ENCODE measurements at places on chromosomes 6 and 20.

GRCh38 chr6:15901141-15902115 lies 227.5 kb upstream of the MYLIP start:
- no peak overlapping the region for H3K27ac ChIP-seq
- peak; percentile 26 for DNase-seq
- H3K27me3 ChIP-seq = no peaks in the 10 kb centered on the region
- H3K36me3 ChIP-seq = no peaks in the 10 kb centered on the region
- peak overlapping the region; percentile 34 for H3K4me3 ChIP-seq

DNA sequence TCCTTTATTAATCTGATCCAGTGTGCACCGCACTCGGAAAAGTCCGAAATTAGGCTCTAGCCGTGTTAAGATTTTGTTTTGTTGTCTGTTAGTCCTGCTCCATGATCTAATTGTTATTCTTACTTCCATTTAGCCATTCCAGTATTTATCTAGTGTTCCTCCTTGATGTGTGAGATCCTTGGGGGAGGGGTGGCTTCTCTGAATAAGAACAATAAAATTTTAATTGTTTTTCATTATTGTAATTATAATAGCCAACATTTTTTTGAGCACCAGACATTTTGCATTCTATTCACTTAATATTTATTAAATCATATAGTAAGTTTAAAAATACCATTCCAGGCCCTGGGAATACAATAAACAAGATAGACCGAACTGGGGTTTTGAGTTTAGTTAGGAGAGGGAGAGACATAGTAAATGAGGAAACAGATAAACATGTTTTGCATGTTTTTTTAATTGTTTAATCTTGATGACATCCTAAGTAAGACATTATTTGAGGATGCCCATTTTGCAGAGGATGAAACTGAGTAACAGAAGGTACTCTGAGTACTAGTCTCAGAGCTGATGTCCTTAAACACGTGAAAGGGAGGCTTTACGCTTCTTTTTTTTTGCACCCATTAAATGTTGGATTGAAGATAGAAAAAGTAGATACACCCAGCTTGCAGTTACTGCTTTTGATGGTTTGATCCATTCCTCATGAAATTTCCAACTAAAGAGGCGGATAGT lies 1.2 kb downstream of the CBFA2T2 start:
- H3K27me3 ChIP-seq = no peaks in the 10 kb centered on the region
- DNase-seq = peak; percentile 16
- peak overlapping the region; percentile 76 for H3K4me3 ChIP-seq

DNA sequence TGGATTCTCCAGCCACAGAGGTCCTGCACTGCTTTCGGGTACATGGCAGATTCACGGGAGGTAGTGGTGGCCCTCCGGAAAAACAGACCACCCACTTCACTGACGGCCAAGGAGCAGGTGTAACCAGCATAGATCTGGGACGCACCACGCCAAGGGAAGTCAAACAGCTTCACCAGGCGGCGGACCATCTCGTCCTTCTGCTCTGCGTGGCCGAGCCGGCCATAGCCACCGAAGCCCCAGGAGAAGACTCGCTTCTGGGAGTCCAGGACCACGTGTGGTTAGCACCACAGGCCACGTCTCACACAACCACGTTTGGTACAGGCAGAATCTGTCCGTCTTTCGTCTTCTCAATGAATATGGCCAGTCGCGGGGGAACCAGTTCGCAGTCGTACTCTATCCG lies 184.8 kb upstream of the COL21A1 start:
- no peaks in the 10 kb centered on the region for H3K36me3 ChIP-seq
- no peak overlapping the region for H3K27ac ChIP-seq
- H3K27me3 ChIP-seq = no peaks in the 10 kb centered on the region
- no peaks in the 10 kb centered on the region for H3K4me1 ChIP-seq
- no peak overlapping the region for H3K4me3 ChIP-seq

- H3K27me3 ChIP-seq = no peaks in the 10 kb centered on the region
- H3K4me3 ChIP-seq = no peak overlapping the region
- H3K4me1 ChIP-seq = peaks cover 2% of the 10 kb centered on the region
- DNase-seq = no peak
Measured at GRCh38 chr20:5996765-5997164, 46.3 kb downstream of the MCM8 start.

DNA sequence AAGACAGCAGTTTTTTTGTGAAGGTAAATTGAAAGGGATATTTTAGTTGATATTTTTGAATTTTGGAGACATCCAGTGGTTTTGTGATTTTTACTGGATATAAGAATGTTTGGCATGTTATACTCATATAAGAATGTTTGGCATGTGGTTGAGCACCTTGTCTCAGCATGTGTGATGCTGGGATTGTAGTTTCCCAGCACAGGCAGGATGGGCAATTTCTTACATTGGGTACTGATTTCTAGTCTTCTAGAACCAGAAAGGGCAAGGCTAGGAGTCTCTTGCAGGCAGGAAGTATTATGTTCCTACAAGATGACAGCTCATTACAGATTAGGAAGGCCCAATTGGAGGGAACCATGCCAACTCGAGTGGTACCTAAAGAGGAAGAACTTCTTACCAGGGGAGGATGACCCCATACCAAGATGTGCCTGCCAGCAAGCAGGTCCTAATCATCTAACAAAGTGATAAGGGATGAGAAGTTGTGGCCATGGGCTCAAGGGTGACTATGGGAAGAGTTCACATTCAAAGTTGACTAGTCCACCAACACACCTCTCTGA lies 377.8 kb downstream of the UTRN start:
- H3K27me3 ChIP-seq = no peaks in the 10 kb centered on the region
- H3K4me1 ChIP-seq = peaks cover 13% of the 10 kb centered on the region
- no peak for DNase-seq
- no peak overlapping the region for H3K4me3 ChIP-seq
- H3K27ac ChIP-seq = peak overlapping the region; percentile 77
- H3K36me3 ChIP-seq = no peaks in the 10 kb centered on the region

GRCh38 chr6:47478233-47479139 lies 897 bp downstream of the CD2AP start:
- DNase-seq = peak; percentile 50
- H3K36me3 ChIP-seq = no peaks in the 10 kb centered on the region
- peak overlapping the region; percentile 92 for H3K27ac ChIP-seq
- no peaks in the 10 kb centered on the region for H3K27me3 ChIP-seq

- H3K36me3 ChIP-seq = no peaks in the 10 kb centered on the region
- H3K4me1 ChIP-seq = no peaks in the 10 kb centered on the region
- no peak overlapping the region for H3K27ac ChIP-seq
- no peak for DNase-seq
Measured at GRCh38 chr20:50364542-50364941, 145.6 kb upstream of the PTPN1 start.

DNA sequence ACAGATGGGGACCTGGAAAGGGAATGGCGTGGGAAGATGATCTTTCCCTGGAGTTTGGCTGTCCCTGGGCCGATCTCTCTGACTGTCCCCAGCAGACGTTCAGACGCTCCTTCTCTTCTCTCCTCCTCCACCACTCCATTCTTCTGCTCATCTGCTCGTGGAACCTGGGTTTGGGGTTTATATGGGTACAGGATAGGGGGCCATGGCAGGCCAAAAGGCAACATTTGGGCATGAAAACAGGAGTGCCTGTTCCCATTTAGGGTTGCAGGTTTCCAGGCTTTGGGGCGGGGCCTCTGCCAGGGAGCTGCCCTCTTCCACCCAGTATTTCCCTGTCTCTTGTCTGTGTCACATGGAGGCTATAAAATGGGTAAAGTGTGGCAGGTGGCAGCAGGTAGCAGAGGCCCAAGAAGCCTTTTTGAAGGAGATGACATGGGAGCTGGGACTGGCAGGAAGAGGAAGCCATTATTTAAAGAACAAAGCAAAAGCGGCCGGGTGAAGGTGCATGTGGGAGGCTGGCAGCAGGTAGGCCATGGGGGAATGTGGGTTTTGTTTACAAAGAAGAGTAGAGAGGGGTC lies 203.7 kb downstream of the BMP7 start:
- no peak for DNase-seq
- H3K27ac ChIP-seq = no peak overlapping the region
- no peaks in the 10 kb centered on the region for H3K36me3 ChIP-seq
- H3K4me3 ChIP-seq = no peak overlapping the region

DNA sequence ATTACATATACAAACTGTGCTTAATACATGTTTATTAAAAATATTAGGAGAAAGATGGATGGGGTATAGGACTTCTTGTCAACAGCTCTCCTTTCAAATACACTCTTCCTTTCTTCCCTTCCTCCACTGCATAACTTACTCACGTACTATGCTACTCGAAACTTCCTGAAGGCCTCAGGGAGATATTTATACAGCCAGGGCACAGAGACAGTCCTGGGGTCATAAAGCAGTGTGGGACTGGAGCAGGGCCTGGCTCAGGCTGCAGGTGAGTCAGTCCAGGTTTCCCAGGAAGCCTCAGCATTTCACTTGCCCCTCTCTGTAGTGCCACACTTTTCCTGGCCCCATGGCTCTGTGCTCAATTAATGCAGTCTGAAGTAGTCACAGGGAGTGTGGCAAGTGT lies 157.0 kb downstream of the UBE3D start:
- peak; percentile 6 for DNase-seq
- no peak overlapping the region for H3K27ac ChIP-seq
- no peaks in the 10 kb centered on the region for H3K27me3 ChIP-seq

DNA sequence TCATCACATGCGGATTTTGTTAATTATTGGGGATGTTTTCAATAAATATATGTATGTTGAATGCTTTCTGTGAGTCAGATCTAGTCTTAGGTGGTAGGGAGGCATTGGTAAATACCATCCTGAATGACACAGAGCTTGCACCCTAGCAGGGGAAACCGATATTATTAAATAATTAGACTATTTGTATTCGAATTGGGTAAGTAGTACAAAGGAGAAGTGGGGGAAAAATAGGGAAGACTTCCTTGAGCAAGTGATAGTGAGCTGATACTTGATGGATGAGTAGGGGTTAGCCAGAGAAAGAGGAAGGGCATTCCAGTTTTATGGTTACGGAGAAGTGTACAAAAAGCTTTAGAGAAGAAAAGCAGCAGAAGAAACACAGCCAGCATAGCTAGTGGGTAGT lies 1.5 kb downstream of the RIOK1 start:
- H3K36me3 ChIP-seq = peaks cover 3% of the 10 kb centered on the region
- H3K4me1 ChIP-seq = peaks cover 3% of the 10 kb centered on the region
- H3K27ac ChIP-seq = no peak overlapping the region
- H3K4me3 ChIP-seq = no peak overlapping the region

DNA sequence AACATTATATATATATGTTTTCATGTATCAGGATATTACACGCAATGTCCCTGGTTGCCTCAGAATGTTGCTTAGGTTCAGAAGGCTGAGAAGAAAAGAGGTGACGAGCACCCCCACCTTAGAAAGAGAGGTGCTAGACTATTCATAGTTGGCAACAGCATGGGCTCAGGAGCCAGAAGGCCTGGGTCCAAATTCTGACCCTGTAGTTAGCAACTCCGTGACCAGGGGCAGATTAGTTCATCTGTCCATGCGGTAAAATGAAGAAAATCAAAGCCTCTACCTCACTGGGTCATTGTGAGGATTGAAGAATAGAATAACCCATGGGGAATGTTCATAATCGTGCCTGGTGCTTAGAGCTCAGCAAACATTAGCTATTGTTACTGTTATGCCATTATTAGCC lies 5.4 kb upstream of the SIRT5 start:
- no peak for DNase-seq
- H3K4me1 ChIP-seq = no peaks in the 10 kb centered on the region
- H3K4me3 ChIP-seq = no peak overlapping the region
- H3K27me3 ChIP-seq = peaks cover 2% of the 10 kb centered on the region
- no peaks in the 10 kb centered on the region for H3K36me3 ChIP-seq

- no peaks in the 10 kb centered on the region for H3K27me3 ChIP-seq
- no peak overlapping the region for H3K4me3 ChIP-seq
- peaks cover 7% of the 10 kb centered on the region for H3K4me1 ChIP-seq
- H3K27ac ChIP-seq = no peak overlapping the region
- peaks cover 11% of the 10 kb centered on the region for H3K36me3 ChIP-seq
Measured at GRCh38 chr6:166540631-166541331, 45.7 kb downstream of the RAMACL start.
